ENCODE measurements at places on chromosomes 2 and 18.

GRCh38 chr18:8229787-8230186 lies 379.4 kb upstream of the RAB12 start:
- no peak for DNase-seq

- no peak for DNase-seq
Observed at GRCh38 chr2:208545403-208546042, 138.9 kb downstream of the PTH2R start.

DNA sequence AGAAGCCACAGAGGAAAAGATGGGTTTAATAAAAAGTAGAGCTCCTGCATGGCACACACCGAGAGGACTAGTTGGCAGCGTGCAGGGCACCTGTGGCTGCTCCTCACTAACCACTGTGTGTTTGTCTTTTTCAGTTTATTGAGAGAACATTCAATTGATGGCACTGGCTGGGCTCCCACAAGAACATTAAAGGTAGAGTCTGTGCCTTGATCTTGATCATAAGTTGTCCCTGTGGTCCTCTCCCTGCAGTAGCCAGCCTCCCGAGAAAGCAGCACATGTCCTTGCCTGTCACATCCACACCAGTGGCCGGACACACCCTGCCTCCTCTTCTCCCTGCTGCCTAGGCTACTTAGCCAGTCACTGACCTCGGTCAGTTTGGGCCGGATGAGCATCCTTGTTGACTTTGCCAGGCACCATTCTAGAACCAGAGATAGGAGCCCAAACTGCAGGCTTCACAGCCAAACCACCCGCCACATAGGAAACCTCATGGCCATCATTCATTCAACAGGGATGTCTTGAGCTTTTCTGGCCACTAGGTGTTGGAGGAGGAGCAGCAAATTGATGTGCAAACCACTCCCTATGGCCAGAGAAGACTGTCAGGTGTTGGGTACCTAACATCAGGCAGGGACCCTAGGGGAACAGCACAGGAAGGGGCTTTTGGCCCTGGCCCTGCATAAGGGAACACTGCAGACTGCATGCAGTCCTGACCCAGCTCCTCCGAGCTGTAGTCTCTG lies 30.2 kb upstream of the SCLY start:
- DNase-seq: no peak

GRCh38 chr2:171655586-171655985 lies 31.7 kb upstream of the DYNC1I2 start:
- no peak for DNase-seq

- DNase-seq: no peak
Observed at GRCh38 chr2:159155320-159155719, 131.2 kb downstream of the WDSUB1 start.

DNA sequence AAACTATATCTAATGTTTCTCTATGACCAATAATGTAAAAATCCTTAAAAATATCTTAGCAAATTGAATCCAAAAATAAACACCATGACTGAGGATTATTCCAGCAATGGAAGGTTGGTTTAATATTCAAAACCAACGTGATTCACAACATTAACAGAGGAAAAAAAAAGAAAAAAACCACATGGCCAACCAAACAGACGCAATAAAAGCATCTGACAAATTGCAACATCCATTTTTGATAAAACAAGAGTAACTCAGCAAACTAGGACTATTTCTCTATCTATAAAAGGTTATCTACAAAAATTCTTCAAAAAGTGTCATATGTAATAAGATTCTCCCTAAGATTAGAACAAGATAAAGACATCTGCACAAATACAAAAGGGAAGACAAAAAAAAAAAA lies 28.9 kb downstream of the PPP3R1 start:
- DNase-seq: no peak

DNA sequence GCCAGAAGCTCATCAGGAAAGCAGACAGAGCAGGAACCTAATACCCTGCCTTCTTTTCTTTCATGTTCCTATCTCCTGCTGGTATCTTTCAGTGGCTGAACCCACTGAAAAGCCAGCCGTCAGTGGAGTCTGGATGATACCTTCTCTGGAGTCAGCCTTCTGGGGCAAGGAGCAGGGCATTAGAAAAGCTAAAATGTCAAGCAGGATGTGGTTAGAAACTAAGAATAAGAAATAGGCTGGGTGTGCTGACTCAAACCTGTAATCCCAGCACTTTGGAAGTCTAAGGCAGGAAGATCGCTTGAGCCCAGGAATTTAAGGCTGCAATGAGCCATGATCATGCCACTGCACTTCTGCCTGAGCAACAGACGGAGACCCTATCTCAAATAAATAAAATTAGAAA lies 642.0 kb upstream of the FSHR start:
- DNase-seq: no peak

DNA sequence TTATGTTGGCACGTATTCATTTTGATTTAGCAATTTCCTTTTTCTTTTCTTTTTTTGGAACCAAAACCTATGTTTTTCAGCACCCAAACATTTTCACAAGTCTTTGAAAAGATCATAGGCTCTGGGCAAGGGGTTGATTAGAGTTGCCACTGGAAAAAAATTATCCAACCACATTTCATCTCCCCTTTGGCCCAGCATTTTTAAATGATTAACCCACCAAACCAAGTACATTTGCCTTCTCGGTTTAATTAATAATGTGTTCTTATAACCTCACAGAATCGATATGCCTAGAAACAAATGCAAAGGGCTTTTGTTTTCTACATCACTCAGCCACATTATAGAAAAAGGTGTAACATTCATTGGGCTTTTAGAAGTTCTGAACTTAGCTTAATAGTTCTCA lies 66.1 kb downstream of the CHST9 start:
- DNase-seq: no peak

GRCh38 chr18:5103286-5103685 lies 93.8 kb downstream of the AKAIN1 start:
- DNase-seq: no peak

DNA sequence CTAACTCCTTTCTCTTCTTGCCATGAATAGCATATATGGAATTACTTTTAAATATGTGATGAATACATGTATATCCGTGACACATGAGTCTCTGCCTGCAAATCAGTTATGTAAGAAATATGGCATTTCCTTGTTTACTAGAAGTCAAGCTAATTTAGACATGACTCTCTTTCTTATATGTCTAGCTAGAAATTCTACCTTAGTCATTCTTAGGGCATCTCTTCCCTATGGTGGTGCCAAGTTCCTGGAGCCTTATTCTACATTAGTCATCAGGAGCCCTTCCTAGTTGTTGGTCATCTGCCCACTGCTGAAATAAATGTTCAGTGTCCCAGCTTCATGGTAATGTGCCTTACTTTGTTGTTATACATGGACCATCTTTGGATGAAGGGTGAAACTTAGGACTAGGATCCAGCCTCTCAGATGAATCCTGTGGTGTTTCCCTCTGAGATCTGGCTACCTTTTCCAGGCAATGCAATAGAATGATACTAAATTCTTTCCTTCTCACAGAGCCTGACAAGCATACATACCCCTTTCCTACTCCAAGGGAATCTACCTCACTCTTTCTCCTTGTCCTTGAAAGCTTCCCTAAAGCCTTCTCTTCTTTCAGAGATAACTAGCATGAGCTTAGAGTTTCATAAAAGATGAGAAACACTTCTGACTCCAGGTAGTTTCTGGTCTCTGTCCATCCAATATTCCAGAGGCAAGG lies 415.3 kb upstream of the VWC2L start:
- no peak for DNase-seq

- no peak for DNase-seq
Observed at GRCh38 chr2:59461127-59461526, 1092.3 kb downstream of the BCL11A start.

Data from T-helper 1 cell (primary cell).